ENCODE measurements at places on chromosomes 12 and 14.

DNA sequence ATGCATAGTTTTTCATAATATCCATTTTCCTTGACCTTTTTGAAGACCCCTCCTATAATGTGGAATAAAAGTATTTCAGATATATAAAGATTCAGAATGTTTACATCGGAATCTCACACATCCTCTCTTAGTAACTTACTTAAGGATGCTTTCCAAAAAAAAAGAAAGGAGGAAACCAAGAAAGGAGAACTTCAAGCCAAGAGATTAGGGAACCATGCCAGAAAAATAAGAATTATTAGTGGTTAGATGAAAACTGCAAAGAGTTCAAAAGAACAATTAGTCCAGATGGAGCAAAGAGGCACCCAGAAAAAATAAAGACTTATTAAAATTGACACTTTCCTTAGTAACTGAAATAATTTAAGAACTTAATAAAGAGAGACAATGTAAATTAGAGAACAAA is 179.2 kb downstream of the DUSP6 start:
- DNase-seq: no peak

- no peak for DNase-seq
Observed at GRCh38 chr14:70032016-70032415, 152.8 kb downstream of the SMOC1 start.

GRCh38 chr14:101288436-101289229 is 272.7 kb upstream of the DIO3 start:
- no peak for DNase-seq

GRCh38 chr14:65267856-65268255 is 144.7 kb upstream of the FUT8 start:
- no peak for DNase-seq

- DNase-seq: no peak
Observed at GRCh38 chr14:91244501-91244901, at the start of gene GPR68. TSS of gene GPR68 (minus strand) at chr14:91244704. CDS start at chr14:91235050, 9,654 bp downstream.

DNA sequence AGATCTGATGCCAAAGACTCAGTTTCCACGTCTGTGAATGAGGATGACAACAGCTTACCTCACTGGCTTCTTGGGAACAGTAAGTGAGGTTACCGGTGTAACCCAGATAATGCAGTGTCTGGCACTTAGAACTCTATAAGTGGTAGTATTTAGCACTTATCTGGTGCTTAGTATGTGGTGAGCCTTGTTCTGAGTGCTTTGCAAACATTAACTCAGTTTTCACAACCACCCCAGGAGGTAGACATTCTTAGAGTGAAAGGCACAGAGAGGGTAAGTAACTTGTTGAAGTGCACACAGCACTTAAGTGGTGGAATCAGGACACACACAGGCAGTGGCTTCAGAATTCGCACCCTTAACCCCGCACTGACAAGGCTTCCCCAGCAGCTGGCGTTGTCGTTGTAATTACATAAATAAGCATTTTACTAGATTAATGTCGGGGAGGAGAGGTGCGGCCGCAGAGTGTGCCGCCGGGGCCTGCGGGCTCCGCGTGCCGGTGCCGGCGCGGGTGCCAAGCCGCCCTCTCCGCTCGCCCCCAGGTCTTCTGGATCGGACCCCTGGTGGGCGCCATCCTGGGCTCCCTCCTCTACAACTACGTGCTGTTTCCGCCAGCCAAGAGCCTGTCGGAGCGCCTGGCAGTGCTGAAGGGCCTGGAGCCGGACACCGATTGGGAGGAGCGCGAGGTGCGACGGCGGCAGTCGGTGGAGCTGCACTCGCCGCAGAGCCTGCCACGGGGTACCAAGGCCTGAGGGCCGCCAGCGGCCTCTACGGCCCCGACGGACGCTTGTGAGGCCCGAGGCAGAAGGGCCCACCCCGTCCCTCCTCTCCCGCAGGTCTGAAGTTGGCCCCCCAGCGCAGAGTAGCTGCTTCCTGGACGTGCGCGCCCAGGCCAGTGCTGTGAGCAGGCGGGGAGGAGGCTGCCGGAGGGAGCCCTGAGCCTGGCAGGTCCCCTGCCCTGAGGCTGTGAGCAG is 4.6 kb downstream of the AQP2 start:
- DNase-seq: no peak

DNA sequence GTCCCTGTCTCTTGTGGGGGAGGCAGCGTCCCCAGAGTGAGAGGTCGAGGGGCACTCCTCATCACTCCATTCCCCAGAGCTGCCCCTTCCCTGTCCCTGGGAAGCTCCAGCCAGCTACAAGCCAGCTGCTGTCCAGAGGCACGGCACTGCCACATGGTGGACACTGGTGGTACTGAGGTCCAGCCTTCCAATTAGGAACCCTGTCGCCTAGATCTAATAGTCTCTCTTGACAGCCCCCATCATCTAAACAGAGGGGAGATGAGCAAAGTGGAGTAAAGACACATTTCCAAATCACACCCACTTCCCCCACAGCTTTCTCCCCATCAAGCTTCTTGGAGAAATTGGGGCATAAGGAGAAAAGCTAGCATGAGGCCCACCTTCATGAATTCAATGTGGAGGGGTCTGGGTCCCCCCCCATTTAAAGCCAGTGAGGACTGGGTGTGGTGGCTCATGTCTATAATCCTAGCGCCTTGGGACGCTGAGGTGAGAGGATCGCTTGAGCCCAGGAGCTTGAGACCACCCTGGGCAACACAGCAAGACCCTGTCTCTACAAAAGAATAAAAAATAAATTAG is 2.1 kb upstream of the INHBE start:
- no peak for DNase-seq

- DNase-seq: no peak
Observed at GRCh38 chr12:129964826-129965457, 61.1 kb upstream of the TMEM132D start.

GRCh38 chr14:96058576-96059200 is 19.5 kb downstream of the C14orf132 start:
- no peak for DNase-seq

GRCh38 chr12:132695431-132695830 is 8.0 kb downstream of the PXMP2 start:
- DNase-seq: no peak

DNA sequence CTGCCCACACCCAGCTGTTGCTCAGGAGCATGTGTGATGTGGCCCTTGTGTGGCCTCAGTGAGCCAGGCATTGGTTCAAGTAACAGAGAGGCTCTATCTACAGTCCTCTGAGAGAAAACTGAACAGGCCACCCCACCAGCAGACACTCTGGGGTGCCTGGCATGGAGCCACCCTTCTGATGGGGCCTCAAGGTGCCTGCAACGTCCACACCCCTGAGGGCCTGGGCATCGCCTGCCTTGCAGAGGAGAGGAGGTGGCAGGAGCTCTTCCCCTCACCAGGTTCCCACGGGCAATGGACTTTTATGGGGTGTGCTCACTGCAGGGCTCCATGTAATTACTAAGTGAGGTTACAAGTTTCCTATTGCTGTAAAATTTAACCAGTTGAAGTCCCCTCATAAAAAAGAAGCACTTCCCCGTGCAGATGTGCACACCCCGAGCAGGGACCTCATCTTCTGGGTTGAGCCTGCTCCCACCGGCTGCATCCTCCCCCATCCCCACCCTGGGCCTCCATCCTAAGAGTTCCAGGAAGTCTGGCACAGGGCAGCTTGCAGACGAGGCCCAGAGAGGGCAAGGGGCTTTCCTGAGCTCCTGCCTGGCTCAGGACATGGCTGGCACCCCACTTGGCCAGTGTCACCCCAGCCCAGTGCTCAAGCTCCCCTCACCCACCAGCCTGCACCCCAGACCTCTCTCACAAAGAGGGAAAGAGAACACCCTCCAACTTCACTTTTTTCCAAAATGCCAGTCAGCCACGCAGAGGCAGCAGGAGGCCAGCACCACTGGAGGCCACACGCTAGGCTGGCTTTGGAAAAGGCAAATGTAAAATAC is 270.4 kb upstream of the RTL1 start:
- no peak for DNase-seq

- DNase-seq: no peak
Observed at GRCh38 chr14:59283361-59283760, 94.9 kb downstream of the DAAM1 start.

GRCh38 chr12:98296462-98297079 is 218.8 kb upstream of the TMPO start:
- DNase-seq: no peak
